GM23248 (cell line): ENCODE measurements at places on chromosomes 5 and 9. TPM values are rescaled to one million over a fixed set of nuclear protein-coding genes. Genes with fewer than 3 reads are reported as not detected.

DNA sequence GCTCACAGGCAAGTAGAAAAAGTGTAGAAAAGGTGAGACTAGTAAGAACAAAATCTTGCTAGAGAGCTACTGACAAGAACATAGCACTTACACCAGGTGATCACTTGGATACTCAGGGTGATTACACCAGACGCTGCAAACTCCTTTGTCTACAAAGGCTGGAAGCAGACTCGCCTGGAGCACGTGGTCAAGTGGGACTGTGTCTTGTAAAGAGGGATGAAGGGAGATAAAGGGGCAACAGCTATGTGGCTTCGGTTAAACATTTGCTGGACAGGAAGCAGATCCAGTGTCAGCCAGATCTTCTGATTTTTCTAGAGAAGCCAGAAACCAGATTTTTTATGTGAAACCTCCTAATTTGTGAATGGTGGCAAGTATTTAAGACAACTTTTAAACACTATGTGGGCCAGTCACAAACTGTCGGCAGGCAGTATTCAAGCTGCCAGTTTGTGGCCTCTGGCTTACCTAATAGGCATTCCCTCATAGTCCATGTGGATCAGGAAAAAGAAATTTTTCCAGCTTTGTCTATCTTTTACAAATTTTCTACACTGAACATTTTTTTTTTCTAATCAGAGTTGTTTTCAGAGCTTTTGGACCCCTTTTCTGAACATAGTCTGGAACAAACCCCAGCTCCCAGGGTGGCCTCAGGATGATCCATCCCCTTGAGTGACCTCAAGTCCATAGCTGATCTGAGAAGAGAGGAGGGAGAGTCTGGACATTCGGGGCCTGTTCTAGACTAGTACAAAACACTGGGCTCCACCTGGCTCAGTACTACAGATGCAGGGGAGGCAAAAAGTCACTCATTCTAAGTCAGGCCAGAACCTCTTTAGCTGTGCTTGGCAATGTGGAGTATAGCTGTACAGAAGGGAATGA lies 262.9 kb downstream of the ARRDC3 start:
- no peak for DNase-seq

DNA sequence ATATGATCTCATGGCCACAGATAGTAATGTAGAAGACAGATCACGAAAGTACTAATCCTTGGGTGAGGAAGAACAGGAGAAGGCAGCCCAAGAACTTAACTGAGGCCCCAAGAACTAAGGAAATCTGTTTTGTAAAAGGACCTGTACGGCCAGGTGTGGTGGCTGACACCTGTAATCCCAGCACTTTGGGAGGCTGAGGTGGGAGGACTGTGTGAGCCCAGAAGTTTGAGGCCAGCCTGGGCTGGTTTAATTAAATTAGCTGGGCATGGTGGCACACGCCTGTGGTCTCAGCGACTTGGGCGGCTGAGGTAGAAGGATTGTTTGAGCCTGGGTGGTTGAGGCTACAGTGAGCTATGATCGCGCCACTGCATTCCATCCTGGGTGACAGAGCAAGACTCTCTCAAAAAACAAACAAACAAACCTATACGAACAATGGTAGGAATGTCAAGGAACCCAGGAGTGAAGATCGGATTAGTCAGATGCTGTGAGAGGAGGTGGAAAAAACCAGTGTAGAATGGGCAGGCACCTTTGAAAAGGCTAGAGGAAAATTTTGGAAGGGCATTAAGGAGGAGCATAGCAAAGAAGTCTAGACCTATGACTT lies 283.8 kb upstream of the DMRT1 start:
- no peak for DNase-seq

- DNase-seq, result no peak
Measured at GRCh38 chr9:126708178-126708577, 94.5 kb downstream of the LMX1B start.

GRCh38 chr5:1001406-1002270 lies 7.0 kb upstream of the NKD2 start:
- no peak for DNase-seq

GRCh38 chr5:140630292-140631035 lies 2.5 kb downstream of the CD14 start:
- DNase-seq, result peak; percentile 58

The PDCD1LG2 gene
- 34.7 and 36.8 TPM in 2 replicates for total RNA-seq

The SPINK6 gene
- not detected in 2 replicates for total RNA-seq

The PCSK5 gene
- total RNA-seq, result 3.9 and 4.3 TPM in 2 replicates

The ARHGEF39 gene
- 0.13 and 2.1 TPM in 2 replicates for total RNA-seq

The ESM1 gene
- 25.5 and 26.1 TPM in 2 replicates for total RNA-seq

The LOX gene
- 418 and 440 TPM in 2 replicates for total RNA-seq

The PFN3 gene
- not detected in 2 replicates for total RNA-seq

The TRPM3 gene
- total RNA-seq, result not detected in 2 replicates
